Epithelial cell of alveolus of lung (primary cell): ENCODE measurements at places on chromosomes 3 and 15. TPM values are rescaled to one million over a fixed set of nuclear protein-coding genes. Genes with fewer than 3 reads are reported as not detected.

Gene DCBLD2
- 148 and 299 TPM in 2 replicates for total RNA-seq

Gene CLDN1
- 0.16 and 12.4 TPM in 2 replicates for total RNA-seq

Gene PPP1R14D
- total RNA-seq, result not detected in 2 replicates

Gene CPEB1
- total RNA-seq, result 2.5 and 8.6 TPM in 2 replicates

Gene SLCO3A1
- total RNA-seq, result 3.0 and 10.4 TPM in 2 replicates

Gene CGNL1
- total RNA-seq, result 0.39 and 0.88 TPM in 2 replicates

Gene HTR3E
- not detected in 2 replicates for total RNA-seq

Gene TRH
- not detected in 2 replicates for total RNA-seq

Gene GOLGA6C
- not detected in 2 replicates for total RNA-seq
